Peyer's patch (tissue), 4 donors: ENCODE measurements at places on chromosomes 7 and 10. TPM values are rescaled to one million over a fixed set of nuclear protein-coding genes. Genes with fewer than 3 reads are reported as not detected.

Gene AKR1C4
- total RNA-seq = not detected

Gene EBLN1
- not detected for total RNA-seq

- DNase-seq = no peak
Observed at GRCh38 chr7:92276460-92276864, 30.7 kb downstream of the ANKIB1 start.

GRCh38 chr7:33558549-33559323 is 346.6 kb upstream of the BMPER start:
- DNase-seq = no peak

GRCh38 chr10:131621784-131622624 is 278.8 kb upstream of the PPP2R2D start:
- DNase-seq = no peak
